SK-N-DZ (cell line): ENCODE measurements at places on chromosomes 7 and 10.

DNA sequence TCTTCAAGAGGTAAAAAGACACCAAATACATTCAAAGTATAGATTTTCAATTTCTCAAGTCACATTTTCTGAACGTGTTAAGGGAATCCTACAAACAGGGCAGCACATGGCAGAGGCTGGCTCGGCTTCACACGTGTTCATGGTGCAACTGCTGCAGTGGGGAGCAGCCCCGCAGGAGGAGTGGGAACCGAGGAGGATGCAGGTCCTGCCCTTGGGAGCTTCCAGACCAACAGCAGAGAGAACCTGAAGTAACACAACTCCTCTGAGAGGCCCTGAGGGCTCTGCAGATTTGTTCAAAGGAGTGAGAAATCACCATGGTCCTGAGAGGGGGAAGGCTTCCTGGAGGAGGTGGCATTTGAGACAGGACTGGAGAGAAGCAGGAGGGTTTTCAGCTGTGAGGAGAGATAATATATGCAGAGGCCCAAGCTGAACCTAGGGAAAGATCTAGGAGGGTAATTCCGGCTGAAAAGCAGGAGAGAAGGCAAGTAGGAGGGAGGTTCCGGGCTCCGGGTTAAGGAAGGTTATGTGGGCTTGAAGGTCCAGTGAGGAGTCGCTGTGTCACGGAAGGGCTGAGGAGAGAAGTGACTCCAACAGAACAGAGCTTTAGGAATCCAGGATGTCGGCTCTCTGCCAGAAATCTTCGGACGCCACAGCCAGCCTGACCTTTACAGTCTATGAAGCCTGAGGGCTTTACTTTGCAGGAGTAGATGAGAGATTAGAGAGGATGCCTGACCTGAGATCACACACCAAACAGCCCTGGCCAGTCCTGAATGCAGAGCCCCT lies 77.5 kb downstream of the GPR26 start:
- DNase-seq, result peak; percentile 20

- no peak for DNase-seq
These were observed 13.4 kb downstream of the ANKRD16 start for GRCh38 chr10:5876181-5876768.

- no peak for DNase-seq
These were observed 163.5 kb upstream of the PLXDC2 start for GRCh38 chr10:19652750-19653149.

DNA sequence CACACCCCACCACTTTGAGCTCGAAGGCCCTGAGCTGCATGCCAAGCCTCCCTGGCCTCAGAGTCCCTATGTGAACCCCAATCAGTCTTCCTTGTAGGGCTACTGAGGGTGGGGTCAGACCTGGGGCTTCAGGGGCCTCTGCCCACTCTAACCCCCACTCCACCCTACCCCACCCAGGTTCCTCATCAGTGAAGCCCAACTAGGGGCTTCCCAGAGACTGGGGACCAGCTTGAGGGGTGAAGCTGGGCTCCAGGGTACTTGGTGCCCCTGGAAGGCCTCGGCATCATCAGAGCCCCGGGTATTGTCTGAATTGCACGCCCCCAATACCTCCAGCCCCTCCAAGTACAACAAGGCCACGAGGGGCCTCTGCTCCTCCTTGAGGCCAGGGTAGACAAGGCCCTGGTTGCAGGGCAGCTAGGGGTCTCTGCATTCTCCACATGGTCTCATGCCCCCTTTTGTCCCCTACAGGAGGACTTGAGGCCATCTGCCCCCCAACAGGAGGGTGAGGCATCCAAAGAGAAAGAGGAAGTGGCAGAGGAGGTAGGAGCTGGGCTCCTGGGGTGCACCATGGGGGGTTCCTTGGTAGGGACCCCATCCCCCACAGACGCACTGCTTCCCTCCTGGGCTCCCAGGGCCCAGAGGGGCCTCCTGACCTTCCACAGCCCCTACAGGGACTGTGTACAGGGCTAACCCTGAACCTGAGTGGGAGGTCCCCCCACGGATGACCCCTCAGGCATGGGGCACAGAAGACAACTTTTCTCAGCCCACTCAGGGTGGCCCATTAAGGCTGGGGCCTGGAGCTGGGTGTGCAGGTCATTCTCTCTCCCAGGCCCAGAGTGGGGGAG lies 4.0 kb downstream of the SNCG start:
- DNase-seq, result no peak

DNA sequence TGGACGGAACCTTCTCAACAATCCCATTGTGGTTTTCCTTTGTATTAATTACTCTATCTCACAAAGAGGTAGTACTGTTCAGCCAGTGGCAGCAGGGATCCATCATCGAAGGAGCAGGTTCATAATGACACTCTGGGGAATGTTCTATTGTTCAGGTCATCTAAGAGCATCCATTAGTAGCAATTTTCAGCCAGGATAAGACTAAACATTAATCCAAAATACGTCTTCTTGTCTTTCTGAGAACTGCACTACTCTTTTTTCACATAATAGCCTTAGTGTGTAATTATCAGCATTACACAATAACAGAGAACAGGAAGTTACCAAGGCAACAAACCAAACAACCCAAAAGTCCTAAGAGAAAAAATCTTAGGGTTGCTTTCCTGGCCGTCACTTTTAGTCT lies 259.5 kb upstream of the VWC2 start:
- no peak for DNase-seq

- no peak for DNase-seq
These were observed 73.7 kb downstream of the INPP5A start for GRCh38 chr10:132611026-132611910.

- no peak for DNase-seq
These were observed 89.6 kb downstream of the CHRM2 start for GRCh38 chr7:136958016-136958415.

DNA sequence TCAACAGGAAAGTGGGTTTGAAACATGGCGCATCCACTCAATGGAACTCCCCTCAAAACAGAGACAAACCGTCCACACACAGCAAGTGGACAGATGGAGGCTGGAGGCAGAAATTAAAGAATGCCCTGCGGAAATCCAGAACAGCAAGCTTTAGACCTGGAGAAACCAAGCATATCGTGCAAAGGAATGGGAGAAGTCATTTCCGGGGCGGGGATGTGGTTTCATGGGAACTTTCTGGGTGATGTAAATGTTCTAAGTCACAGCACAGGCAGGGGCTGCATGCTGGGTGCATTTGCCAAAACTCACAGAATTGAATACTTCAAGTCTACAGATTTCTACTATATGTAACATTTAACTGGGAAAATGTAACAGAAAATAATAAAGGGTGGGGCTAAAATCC lies 213.0 kb downstream of the PTPRN2 start:
- DNase-seq, result no peak

DNA sequence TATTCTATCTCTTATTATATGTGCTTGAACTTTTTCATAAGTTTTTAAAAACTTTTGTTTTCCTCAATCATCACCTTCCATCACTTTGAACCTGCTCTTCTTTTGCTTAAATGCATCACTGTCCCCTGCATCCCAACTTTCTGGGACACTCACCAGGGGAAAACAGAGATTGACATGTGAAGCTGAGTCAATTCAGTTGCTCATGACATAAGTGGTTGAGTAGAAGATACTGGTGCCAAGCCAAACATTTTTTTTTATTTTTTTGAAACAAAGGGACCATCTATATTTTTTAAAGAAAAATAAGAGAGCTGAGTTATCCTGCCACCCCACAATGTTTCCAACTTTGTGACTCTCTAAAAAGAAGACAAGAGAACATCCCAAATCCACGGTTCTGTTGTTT lies 61.8 kb upstream of the AHR start:
- DNase-seq, result no peak

GRCh38 chr7:17456541-17456940 lies 158.1 kb downstream of the AHR start:
- DNase-seq, result no peak

DNA sequence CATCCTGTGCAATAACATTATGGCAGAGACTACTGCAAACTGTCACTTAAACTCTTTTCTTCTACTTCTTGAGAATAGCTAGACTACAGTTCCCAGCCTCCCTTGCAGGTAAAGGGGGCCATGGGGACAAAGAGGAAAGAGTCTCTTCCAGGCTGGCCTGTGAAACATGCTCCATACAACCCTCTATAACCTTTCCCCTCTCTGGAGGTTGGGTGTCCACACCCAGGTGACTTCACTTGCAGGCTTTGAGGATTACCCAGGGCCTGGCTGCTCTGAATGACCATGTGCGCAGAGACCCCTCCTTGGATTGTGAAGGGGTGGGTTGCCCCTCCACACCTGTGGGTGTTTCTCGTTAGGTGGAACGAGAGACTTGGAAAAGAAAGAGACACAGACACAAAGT lies 84.1 kb downstream of the SEC61G start:
- no peak for DNase-seq

DNA sequence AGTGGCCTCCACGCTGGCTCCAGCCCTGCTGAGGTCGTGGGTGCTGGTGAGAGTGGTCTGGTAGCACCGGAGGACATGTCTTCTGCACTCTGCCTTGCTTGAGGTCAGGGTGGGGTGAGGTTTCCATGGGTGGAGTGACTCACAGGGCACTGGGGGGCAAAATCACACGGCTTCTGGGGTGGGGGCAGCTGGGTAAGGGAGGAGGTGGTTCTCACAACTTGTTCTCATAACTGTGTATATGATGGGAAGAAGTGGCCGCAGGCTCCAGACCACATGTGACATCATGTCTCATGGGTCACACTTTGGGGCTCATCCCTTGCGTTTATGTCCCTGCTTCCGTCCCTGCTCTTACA lies 884 bp upstream of the PRF1 start:
- no peak for DNase-seq

DNA sequence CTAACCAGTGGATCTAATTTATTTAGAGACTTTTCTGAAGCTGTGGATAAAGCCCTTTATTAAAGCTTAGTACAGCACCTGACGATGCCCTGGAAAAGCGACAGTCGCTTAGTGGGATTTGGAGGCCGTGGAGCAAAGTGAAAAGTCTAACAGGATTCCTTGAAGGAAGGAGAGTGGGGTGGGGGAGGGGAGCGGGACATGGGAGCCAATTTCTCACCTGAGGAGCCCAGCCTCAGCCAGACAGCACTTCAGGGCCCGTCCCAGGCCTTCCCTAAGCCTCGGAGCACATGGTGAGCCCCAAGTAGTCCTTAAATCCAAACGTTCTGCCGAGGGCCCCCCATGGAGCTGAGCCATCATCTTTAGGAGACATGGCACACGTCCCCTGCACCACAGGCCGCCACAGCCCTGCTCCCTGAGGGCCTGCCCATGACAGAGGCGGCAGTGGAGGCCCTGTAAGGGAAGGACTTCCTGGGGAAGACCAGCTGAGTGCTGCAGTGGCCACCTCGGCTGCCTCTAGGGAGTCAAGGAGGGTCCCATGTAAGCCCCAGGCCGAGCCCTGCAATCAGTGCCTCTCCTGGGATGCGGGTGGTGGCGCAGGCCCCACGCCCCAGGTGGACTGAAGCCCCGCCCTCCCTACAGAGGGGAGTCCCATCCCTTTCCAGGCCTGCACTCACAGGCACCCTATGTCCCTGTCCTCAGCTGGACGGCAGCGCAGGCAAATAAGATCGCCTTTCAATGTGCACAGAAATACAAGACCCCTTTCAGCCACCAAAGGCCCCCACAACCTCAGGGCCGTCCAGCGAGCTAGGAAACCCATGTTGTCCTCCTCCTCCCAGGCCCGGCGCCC lies 187.0 kb downstream of the MAD1L1 start:
- no peak for DNase-seq

GRCh38 chr10:129030996-129031843 lies 435.8 kb upstream of the MGMT start:
- DNase-seq, result peak; percentile 40

- no peak for DNase-seq
These were observed 83.7 kb upstream of the EFCAB10 start for GRCh38 chr7:105664816-105665525.
